SK-N-SH (cell line): ENCODE measurements at places on chromosomes 3 and 15. TPM values are rescaled to one million over a fixed set of nuclear protein-coding genes. Genes with fewer than 3 reads are reported as not detected.
A peak's percentile ranks its signal among the peaks of the same experiment; 100 is the strongest.

NRG4 gene
- not detected in 2 replicates for polyA plus RNA-seq

TUSC7 gene
- polyA plus RNA-seq = not detected in 2 replicates

DNA sequence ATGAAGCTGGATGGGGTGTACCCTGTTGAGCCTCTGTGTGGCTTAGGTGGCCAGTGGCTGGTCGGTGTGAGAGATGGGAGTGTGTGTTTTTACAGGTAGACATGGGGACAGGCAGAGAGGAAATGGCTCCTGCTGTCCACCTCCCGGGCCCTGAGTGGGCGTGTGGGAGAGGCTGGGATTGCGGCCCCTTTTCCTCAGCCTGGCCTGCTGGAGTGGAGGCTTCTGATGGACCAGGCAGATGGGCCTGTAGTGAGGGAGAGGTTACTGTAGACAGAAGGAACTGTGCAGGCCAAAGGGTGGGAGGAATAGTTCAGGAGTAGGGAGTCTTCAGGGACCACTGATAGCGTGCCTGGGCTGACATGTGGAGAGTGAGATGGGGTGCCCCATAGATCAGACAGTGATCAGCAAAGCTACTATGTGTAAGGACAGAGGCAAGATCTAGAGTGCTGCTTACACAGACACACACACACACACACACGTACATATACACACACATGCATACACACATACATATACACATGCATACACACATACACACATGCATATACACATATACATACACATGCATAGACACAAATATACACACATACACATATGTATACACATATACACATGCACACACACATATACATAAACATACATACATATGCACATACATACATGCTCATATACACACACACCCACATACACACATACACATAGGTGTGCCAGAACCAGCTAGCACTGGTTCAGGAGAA, 26.4 kb downstream of the ACAA1 start:
- no peak for DNase-seq
- no peaks in the 10 kb centered on the region for H3K4me1 ChIP-seq
- H3K27ac ChIP-seq = no peak overlapping the region
- no peaks in the 10 kb centered on the region for H3K27me3 ChIP-seq
- H3K4me3 ChIP-seq = no peak overlapping the region

GRCh38 chr15:51038162-51038973, 56.3 kb downstream of the TNFAIP8L3 start:
- no peak overlapping the region for H3K27ac ChIP-seq
- peak; percentile 10 for DNase-seq
- no peak overlapping the region for H3K4me3 ChIP-seq
- no peaks in the 10 kb centered on the region for H3K36me3 ChIP-seq
- H3K4me1 ChIP-seq = no peaks in the 10 kb centered on the region
- H3K27me3 ChIP-seq = no peaks in the 10 kb centered on the region

- H3K36me3 ChIP-seq = no peaks in the 10 kb centered on the region
- DNase-seq = no peak
- H3K4me1 ChIP-seq = peaks cover 33% of the 10 kb centered on the region
- no peaks in the 10 kb centered on the region for H3K27me3 ChIP-seq
Observed at GRCh38 chr15:76197703-76198455, 113.4 kb downstream of the ETFA start.
